ENCODE measurements at places on chromosomes 12 and 14.

DNA sequence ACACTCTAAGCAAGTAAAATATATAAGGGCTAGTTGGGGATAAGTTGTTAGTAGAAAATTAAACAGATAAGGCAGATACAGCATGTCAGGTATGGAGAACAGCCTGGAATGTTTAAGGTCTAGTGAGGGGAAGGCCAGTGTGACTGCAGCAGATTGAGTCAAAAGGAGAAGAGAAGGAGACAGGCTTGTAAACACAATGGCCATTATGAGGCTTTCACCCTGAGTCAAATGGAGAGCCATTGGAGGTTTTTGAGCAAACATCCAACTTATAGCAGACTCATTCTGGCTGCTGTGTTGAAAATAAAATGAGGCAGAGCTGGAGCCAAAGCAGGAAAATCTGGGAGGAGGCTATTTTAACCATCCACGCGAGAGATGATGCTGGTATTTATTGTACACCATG lies 142.0 kb downstream of the DUSP6 start:
- peaks cover 5% of the 10 kb centered on the region for H3K4me1 ChIP-seq
- H3K4me3 ChIP-seq: no peak overlapping the region
- H3K36me3 ChIP-seq: no peaks in the 10 kb centered on the region
- no peak for DNase-seq
- no peaks in the 10 kb centered on the region for H3K27me3 ChIP-seq

DNA sequence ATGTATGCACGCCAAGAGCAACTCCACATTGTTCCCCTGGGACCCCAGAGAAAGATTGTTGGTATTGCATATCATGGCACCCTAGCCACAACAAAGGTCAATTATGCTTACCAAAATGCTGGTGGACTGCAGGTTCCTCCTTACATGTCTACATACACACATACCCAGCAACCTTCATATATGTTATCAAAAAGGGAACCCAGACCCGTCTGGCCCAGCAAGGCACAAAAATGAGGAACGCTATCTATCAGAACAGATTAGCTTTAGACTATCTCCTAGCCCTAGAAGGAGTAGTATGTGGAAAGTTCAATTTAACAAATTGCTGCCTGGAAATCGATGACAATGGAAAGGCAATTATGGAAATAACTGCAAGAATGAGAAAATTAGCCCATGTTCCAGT lies 61.5 kb downstream of the DHRS2 start:
- H3K27ac ChIP-seq: no peak overlapping the region
- no peak overlapping the region for H3K4me3 ChIP-seq
- H3K4me1 ChIP-seq: no peaks in the 10 kb centered on the region
- peaks cover 26% of the 10 kb centered on the region for H3K27me3 ChIP-seq
- H3K36me3 ChIP-seq: no peaks in the 10 kb centered on the region
- no peak for DNase-seq

- H3K27me3 ChIP-seq: no peaks in the 10 kb centered on the region
- no peak for DNase-seq
- H3K36me3 ChIP-seq: no peaks in the 10 kb centered on the region
- no peak overlapping the region for H3K27ac ChIP-seq
Observed at GRCh38 chr14:79342942-79343341, 868.4 kb downstream of the DIO2 start.

DNA sequence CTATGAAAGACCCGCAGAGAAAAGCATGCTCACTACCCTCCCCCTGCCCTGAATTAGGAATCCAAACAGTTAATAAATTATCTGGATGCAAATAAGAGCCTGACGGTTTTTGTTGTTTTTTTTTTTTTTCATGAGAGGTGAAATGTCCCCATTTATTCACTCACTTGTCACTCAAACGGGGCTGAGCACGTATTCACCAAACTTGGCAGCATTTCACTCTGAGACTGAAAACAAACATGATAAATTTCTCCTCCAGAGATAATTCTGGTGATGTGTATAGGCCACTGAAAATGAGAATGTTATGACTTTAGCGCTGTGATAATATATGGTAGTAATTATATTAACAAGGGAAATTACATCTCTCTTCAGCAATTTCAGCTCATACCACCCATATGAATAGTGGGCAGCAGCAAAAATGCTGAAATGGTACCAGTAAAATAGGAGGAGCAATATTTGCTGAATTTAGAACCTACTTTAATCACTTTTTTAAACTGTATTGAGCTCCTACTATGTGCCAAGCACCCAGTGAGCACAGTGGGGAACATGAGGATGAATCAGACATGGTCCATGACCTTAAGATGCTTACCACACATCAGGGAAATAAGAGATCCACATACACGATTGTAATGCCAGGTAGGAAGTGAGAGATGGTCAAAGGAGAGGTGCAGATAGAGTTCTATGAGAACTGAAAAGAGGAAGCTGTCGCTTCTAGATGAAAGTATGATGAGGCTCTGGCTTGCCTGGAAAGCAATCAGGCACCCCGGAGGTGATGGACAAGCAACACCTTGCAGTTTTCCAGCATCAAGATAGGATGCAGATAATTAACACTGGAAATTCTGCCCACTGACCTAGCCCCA lies 286.5 kb upstream of the TMPO start:
- no peaks in the 10 kb centered on the region for H3K4me1 ChIP-seq
- no peak overlapping the region for H3K4me3 ChIP-seq
- H3K36me3 ChIP-seq: no peaks in the 10 kb centered on the region
- H3K27me3 ChIP-seq: no peaks in the 10 kb centered on the region

DNA sequence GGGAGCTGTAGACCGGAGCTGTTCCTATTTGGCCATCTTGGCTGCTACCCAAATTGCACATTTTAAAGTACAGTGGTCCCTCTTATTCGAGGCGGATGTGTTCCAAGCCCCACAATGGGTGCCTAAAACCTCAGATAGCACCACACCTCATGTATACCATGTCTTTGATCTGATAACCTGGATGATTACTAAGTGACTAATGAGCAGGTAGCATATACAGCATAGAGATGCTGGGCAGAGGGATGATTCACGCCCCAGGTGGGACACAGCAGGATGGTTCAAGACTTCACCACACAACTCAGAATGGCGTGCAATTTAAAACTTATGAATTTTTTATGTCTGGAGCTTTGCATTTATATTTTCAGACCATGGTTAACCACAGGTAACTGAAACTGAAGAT lies 255.0 kb downstream of the AKAP6 start:
- H3K36me3 ChIP-seq: no peaks in the 10 kb centered on the region
- no peak overlapping the region for H3K27ac ChIP-seq
- no peak overlapping the region for H3K4me3 ChIP-seq
- no peaks in the 10 kb centered on the region for H3K27me3 ChIP-seq
- DNase-seq: no peak

DNA sequence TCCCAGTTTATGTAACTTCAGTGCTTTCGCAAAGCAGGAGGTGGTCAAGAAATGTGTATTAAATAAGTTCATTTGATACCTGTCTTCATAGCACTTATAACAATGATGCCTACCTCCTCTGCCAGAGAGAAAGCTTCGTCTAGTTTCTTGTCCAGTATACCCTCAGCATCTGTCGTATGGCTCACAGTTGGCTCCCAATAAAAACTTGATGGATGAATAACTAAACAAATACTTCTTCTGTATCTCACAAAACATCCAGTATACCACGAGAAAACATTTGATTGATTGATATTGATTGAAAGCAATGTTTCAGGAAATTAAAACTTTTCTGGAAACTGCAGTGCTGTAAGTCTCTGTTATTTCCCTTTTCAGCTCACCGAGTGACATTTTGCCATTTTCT lies 26.9 kb upstream of the PTGDR start:
- H3K4me1 ChIP-seq: no peaks in the 10 kb centered on the region
- DNase-seq: no peak
- H3K4me3 ChIP-seq: no peak overlapping the region
- H3K27me3 ChIP-seq: peaks cover 2% of the 10 kb centered on the region
- H3K27ac ChIP-seq: no peak overlapping the region

GRCh38 chr14:81265636-81266169 lies 44.9 kb upstream of the GTF2A1 start:
- H3K4me1 ChIP-seq: no peaks in the 10 kb centered on the region
- no peaks in the 10 kb centered on the region for H3K36me3 ChIP-seq
- H3K4me3 ChIP-seq: no peak overlapping the region
- no peak for DNase-seq
- no peak overlapping the region for H3K27ac ChIP-seq

- peaks cover 74% of the 10 kb centered on the region for H3K36me3 ChIP-seq
- H3K27ac ChIP-seq: no peak overlapping the region
- H3K4me1 ChIP-seq: peaks cover 30% of the 10 kb centered on the region
- no peak for DNase-seq
- H3K27me3 ChIP-seq: no peaks in the 10 kb centered on the region
Observed at GRCh38 chr12:49052451-49053208, 8.0 kb downstream of the KMT2D start.

DNA sequence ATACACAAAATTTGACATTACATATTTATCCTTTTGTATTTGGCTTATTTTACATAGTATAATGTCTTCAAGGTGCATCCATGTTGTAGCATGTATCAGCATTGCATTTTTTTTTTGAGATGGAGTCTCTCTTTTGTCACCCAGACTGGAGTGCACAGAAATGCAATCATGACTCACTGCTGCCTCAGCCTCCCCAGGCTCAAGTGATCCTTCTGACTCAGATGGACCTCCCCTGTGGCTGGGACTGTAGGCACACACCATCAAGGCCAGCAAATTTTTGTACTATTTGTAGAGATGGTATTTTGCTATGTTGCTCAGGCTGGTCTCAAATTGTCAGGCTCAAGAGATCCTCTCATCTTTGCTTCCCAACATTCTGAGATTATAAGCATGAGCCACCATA lies 214.4 kb upstream of the ALG10B start:
- no peaks in the 10 kb centered on the region for H3K4me1 ChIP-seq
- H3K4me3 ChIP-seq: no peak overlapping the region
- no peaks in the 10 kb centered on the region for H3K36me3 ChIP-seq
- no peaks in the 10 kb centered on the region for H3K27me3 ChIP-seq
- no peak for DNase-seq

- H3K36me3 ChIP-seq: no peaks in the 10 kb centered on the region
- no peak overlapping the region for H3K27ac ChIP-seq
- no peak for DNase-seq
Observed at GRCh38 chr12:31954925-31955858, 4.0 kb upstream of the RESF1 start.

- no peaks in the 10 kb centered on the region for H3K4me1 ChIP-seq
- H3K27ac ChIP-seq: no peak overlapping the region
- no peaks in the 10 kb centered on the region for H3K36me3 ChIP-seq
- no peaks in the 10 kb centered on the region for H3K27me3 ChIP-seq
- no peak for DNase-seq
- H3K4me3 ChIP-seq: no peak overlapping the region
Observed at GRCh38 chr12:32482226-32482625, 82.9 kb downstream of the FGD4 start.

GRCh38 chr12:51891843-51892242 lies 3.9 kb downstream of the ANKRD33 start:
- H3K4me3 ChIP-seq: no peak overlapping the region
- DNase-seq: peak; percentile 7
- H3K27ac ChIP-seq: no peak overlapping the region
- H3K4me1 ChIP-seq: no peaks in the 10 kb centered on the region
- H3K27me3 ChIP-seq: no peaks in the 10 kb centered on the region

DNA sequence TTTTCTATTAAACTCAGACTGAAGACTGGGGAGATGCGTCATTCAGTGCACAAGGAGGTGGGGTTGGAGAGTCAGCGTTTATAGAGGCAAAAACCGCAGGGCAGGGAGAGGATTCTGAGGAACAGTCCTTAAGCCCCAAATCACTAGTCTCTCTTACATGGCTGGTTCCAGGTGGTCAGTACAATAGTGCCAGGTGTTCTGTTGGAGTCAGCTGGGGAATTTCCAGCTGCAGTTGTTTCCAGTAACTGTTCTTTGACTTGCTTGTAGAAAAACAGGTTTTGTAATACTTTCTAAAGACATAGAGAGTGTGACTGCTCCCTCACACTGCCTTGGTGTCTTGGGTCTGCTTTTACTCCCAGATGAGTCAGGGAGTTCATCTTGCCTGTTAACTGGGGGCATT lies 192.2 kb downstream of the TMTC3 start:
- no peaks in the 10 kb centered on the region for H3K27me3 ChIP-seq
- no peaks in the 10 kb centered on the region for H3K36me3 ChIP-seq
- no peak overlapping the region for H3K27ac ChIP-seq
- H3K4me1 ChIP-seq: no peaks in the 10 kb centered on the region

GRCh38 chr14:93096691-93097322 lies 18.9 kb downstream of the ITPK1 start:
- H3K36me3 ChIP-seq: no peaks in the 10 kb centered on the region
- H3K27ac ChIP-seq: no peak overlapping the region
- no peak overlapping the region for H3K4me3 ChIP-seq
- no peaks in the 10 kb centered on the region for H3K4me1 ChIP-seq
- DNase-seq: no peak
- H3K27me3 ChIP-seq: no peaks in the 10 kb centered on the region

- H3K4me1 ChIP-seq: peaks cover 53% of the 10 kb centered on the region
- H3K27me3 ChIP-seq: no peaks in the 10 kb centered on the region
- no peaks in the 10 kb centered on the region for H3K36me3 ChIP-seq
- peak; percentile 97 for DNase-seq
Observed at GRCh38 chr14:68685419-68686204, 107.3 kb downstream of the ZFP36L1 start.

GRCh38 chr14:80164991-80165721 lies 46.1 kb downstream of the DIO2 start:
- H3K36me3 ChIP-seq: no peaks in the 10 kb centered on the region
- no peak overlapping the region for H3K27ac ChIP-seq
- H3K27me3 ChIP-seq: no peaks in the 10 kb centered on the region
- no peak overlapping the region for H3K4me3 ChIP-seq

- no peaks in the 10 kb centered on the region for H3K36me3 ChIP-seq
- H3K4me1 ChIP-seq: no peaks in the 10 kb centered on the region
- H3K4me3 ChIP-seq: no peak overlapping the region
- DNase-seq: no peak
- H3K27me3 ChIP-seq: peaks cover 2% of the 10 kb centered on the region
- H3K27ac ChIP-seq: no peak overlapping the region
Observed at GRCh38 chr14:67418401-67419191, 6.6 kb upstream of the PLEK2 start.

- no peak overlapping the region for H3K4me3 ChIP-seq
- H3K4me1 ChIP-seq: peaks cover 9% of the 10 kb centered on the region
- no peak overlapping the region for H3K27ac ChIP-seq
- no peaks in the 10 kb centered on the region for H3K27me3 ChIP-seq
- no peak for DNase-seq
Observed at GRCh38 chr14:93039649-93040315, 75.9 kb downstream of the ITPK1 start.

DNA sequence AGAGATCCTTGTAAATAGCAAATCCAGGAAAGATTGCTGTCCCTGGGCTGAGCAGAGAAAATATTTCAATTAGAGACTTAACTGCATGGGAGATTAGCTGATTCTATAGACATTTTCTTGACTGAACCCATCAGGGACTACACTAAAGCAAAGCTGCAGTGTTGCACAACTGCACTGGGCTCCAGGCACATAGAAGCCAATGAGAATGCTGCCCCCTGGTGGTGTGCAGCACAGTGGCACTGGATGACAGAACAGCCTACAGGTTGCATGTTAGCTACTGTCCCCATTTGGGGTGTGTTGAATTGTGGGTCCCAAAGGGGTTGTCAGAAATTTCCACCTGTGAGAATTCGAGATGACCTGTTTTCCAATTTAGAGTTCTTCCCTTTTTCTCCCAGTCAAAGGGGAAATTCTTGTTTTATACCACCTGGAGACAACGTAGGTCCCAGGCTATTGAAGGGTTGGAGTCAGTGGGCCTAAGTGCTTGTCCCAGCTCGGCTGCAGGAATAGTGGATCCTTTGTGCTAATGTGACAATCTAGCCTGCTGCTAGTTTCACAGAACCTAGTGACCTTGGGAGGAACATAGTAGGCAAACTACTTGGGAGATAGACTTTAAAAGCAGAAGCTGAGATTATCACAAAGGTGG lies 114.7 kb downstream of the SLC8A3 start:
- DNase-seq: no peak
- no peaks in the 10 kb centered on the region for H3K4me1 ChIP-seq
- no peak overlapping the region for H3K4me3 ChIP-seq
- peaks cover 4% of the 10 kb centered on the region for H3K27me3 ChIP-seq

- DNase-seq: no peak
- H3K36me3 ChIP-seq: peaks cover 8% of the 10 kb centered on the region
- peak overlapping the region; percentile 97 for H3K27ac ChIP-seq
Observed at GRCh38 chr12:56220611-56221231, 1.0 kb downstream of the RNF41 start.

All from CD4-positive, CD25-positive, alpha-beta regulatory T cell (primary cell).